Foreskin keratinocyte (primary cell): ENCODE measurements at places on chromosomes 2 and 18. TPM values are rescaled to one million over a fixed set of nuclear protein-coding genes. Genes with fewer than 3 reads are reported as not detected.

DNA sequence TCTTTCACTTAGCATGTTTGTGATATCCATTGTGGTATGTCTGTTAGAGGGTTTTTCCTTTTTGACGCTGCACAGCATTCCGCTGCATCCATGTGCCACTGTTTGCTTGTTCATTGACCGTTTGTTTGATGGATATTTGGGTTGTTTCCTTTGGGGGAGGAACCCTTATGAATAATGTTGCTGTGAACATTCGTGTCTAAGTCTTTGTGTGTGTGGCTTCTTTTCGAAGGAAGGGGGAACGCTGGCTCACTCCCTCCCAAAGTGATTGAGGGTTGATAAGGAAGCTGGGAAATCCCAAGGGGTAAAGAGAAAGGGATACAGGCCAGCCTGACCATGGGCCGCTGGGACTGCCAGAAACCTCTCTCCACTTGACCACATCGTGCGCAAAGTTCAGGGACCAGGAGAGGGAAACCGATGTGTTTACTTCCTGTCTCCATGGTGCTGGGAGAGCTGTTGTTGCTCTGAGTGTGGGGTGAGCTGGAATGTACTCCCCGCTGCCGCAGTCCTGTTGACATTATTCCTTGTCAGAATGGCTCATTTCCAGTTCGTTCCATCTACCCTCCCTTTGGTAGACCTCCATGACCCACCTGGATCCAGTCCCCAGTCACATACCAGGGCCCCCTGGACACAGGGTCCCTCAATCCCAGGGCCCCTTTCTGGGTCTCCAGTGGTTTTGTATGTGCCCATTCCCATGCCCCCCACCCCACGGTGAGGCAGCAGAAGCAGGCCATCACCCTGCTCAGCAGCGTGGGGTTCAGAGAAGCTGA lies 39.6 kb downstream of the HS1BP3 start:
- no peak for DNase-seq

- peak; percentile 6 for DNase-seq
These were observed 758 bp downstream of the RIF1 start for GRCh38 chr2:151410485-151410834.

DNA sequence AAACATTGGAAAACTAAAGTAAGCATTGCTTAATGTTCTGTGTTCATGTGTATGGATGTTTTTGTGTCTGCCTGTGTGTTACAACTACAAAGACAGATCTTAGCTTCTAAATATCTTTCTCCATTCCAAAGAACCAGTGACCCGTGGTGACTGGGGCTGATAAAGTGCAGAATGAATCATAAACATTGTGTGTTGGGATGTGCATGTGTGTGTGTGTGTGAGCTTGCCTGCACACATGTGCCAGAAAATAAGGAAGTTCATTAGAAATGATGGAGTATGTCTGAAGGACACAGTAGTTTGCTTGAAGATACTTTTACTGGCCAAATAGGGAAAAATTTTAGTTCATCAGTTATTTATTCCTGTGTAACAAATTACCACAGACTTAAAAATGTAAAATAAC lies 756.6 kb upstream of the CELF4 start:
- DNase-seq = no peak

DNA sequence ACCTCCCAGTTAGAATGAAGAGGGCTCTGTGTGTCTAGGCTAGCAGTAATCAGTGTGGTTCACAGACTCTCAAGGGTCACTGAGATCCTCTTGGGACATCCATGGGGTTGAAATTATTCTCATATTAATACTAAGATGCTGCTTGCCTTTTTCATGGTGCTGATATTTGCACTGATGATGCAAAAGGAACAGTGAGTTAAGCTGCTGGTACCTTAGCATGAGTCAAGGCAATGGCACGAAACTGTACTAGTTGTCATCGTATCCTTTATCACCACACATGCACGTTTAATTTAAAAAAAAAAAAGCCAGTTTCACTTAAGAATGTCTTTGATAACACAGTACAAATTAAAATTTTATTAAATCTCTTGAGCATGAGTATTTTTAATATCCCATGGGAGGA lies 151.9 kb upstream of the TANK start:
- no peak for DNase-seq

- no peak for DNase-seq
These were observed 1.5 kb downstream of the IL1B start for GRCh38 chr2:112835061-112835501.

Gene NEDD4L
- total RNA-seq = 76.3 and 79.5 TPM in 2 replicates

DNA sequence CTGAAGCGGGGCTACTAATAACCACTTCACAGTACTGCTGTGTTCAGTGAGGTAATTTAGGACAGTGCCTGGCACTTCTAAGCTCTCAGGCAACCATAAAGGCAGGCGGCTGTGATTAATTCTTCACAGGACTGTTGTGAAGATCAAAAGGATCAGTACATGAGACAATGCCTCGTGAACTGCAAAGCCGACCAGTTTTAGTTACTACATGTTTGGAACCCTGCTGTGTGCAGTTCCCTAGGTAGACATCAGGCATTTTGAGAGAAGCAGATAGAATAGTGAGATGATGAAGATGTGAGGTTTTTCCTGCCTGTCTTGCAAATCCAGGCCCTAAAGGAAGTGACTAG lies 19.1 kb downstream of the EFHD1 start:
- DNase-seq = no peak

- DNase-seq = no peak
These were observed 20.4 kb downstream of the COL6A3 start for GRCh38 chr2:237393523-237393922.

- DNase-seq = no peak
These were observed 55.3 kb upstream of the HK2 start for GRCh38 chr2:74778381-74779264.

Gene HJURP
- total RNA-seq = 40.1 and 45.8 TPM in 2 replicates

GRCh38 chr2:30368258-30368657 lies 78.8 kb upstream of the LCLAT1 start:
- DNase-seq = no peak

DNA sequence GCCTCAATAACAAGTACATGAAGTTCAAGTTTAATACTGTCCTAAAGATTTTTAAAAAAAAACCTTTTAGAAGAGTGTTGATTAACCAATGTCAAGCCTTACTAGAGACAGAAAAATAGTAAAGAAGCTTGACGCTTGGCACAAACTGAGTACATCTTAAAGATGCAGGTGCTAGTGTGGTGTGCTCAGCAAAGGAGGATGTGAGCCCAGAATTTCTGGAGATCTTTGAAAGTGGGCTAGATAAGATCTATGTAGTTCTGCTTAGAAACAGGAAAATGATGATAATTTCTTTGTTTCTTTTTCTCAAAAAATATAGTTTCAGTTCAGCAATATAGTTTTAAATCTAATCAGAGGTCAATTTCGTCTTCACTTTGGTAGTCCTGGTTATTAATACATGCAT lies 118.3 kb upstream of the KLHL14 start:
- no peak for DNase-seq

GRCh38 chr2:214492152-214492551 lies 81.3 kb downstream of the VWC2L start:
- no peak for DNase-seq

DNA sequence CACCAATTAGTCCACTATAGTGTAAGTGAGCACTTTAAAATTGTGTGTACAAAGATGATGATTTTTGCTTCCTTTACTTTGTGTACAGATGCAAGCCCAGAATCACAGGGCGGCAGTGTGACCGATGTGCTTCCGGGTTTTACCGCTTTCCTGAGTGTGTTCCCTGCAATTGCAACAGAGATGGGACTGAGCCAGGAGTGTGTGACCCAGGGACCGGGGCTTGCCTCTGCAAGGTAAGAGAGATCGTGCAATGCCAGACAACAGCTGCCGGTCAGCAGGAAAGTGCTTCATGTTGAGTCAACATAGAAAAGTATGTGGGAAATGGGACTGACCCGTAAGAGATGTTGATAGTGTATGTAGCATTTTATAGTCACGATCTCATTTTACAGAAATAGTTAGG lies 156.8 kb upstream of the TTC39C start:
- DNase-seq = peak; percentile 68

Gene CHST10
- total RNA-seq = 4.1 and 6.6 TPM in 2 replicates

- DNase-seq = no peak
These were observed 48.4 kb downstream of the PLEKHA3 start for GRCh38 chr2:178528647-178529046.

Gene SDC1
- 1,300 and 1,305 TPM in 2 replicates for total RNA-seq

DNA sequence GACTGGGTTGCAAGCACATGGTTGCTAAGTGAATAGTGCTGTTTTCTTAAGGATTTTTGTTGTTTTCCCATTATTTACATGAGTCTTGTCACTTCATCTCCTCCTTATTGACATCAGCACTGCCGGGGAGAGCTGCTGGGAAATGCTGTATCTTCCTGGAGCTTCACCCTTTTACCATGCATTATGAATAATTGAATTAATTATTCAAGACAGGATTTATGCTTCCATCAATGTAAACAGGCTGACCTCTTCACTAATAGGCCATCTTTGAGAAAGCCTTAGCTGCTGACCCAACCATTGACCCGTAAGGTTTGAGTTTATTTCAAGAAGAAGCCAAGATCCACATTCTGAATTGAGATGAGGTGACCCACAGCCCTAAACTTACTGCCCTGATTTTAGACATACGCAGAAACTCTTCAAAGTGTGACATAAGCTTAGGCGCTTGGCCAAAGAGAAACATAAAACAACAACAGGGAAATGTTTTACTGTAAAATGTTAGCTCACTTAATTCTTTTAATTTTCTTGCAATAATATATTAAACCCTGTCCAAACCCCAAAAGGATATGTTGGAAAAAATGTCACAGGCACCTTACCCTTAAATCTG lies 365.5 kb upstream of the SYT4 start:
- no peak for DNase-seq

DNA sequence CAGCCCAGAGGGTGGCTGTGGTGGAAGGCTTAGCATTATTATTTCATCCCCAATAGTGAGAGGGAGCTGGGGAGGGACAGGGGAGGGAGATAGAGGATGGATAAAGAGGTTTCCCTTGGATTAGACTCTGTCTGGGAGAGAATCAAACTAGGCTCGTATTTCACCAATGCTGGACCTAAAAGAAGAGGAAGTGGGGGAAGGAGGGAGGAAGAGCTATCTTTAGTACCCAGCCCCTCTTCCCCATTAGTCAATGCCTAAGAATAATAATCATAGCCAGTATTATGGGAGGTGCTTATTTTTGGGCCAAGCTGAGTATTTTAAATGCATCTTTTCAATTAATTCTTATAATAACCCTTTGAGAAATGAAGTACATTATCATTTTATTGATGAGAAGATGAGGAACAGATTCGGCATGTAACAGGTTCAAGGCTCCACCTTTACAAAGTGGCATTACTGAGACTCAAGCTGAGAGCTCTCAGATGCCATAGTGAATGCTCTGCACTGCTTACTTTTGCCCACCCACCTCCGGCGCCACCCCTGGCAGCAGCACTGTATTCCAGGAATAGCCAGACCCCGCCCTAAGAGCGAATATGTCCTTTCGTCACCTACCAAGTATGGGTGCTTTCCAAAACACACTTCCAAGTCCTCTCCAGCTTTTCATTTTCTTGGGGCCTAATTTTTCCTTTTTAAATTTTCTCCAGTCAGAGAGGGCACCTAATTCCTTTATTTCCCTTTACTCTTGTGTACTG lies 21.0 kb downstream of the PAX8 start:
- no peak for DNase-seq

- DNase-seq = peak; percentile 32
These were observed 420.2 kb downstream of the THSD7B start for GRCh38 chr2:137185378-137186078.

GRCh38 chr2:47035615-47036488 lies 119.3 kb downstream of the STPG4 start:
- DNase-seq = no peak

DNA sequence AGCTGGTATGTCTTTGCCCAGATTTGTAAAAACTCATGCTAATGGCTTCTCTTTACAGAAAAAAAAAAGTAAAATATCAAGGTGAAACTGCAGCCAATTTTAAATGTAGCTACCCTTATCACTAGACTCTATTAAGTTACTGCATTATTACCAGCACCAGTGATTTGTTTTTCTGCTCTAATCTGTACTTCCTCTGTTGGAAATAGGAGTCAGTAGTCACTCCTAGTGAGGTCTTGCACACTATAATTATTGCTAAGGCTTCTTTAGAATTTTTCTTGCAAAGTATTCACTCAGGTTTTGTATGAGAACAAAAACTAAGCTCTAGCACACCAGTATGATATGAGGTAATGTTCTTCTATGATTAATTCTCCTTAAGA lies 215.5 kb downstream of the XIRP2 start:
- DNase-seq = no peak

Gene PNO1
- 26.8 and 29.6 TPM in 2 replicates for total RNA-seq

GRCh38 chr18:3816610-3817363 lies 366.8 kb downstream of the TGIF1 start:
- DNase-seq = peak; percentile 94

Gene RNASEH1
- 32.0 and 32.8 TPM in 2 replicates for total RNA-seq

Gene MEP1B
- not detected in 2 replicates for total RNA-seq

Gene BUB1
- 45.3 and 55.9 TPM in 2 replicates for total RNA-seq

Gene TANC1
- total RNA-seq = 28.0 and 29.7 TPM in 2 replicates

GRCh38 chr2:37928377-37928776 lies 3.3 kb downstream of the RMDN2 start:
- DNase-seq = no peak
